ENCODE measurements at places on chromosomes 12 and 14. TPM values are rescaled to one million over a fixed set of nuclear protein-coding genes. Genes with fewer than 3 reads are reported as not detected.
A peak's percentile ranks its signal among the peaks of the same experiment; 100 is the strongest.

DNA sequence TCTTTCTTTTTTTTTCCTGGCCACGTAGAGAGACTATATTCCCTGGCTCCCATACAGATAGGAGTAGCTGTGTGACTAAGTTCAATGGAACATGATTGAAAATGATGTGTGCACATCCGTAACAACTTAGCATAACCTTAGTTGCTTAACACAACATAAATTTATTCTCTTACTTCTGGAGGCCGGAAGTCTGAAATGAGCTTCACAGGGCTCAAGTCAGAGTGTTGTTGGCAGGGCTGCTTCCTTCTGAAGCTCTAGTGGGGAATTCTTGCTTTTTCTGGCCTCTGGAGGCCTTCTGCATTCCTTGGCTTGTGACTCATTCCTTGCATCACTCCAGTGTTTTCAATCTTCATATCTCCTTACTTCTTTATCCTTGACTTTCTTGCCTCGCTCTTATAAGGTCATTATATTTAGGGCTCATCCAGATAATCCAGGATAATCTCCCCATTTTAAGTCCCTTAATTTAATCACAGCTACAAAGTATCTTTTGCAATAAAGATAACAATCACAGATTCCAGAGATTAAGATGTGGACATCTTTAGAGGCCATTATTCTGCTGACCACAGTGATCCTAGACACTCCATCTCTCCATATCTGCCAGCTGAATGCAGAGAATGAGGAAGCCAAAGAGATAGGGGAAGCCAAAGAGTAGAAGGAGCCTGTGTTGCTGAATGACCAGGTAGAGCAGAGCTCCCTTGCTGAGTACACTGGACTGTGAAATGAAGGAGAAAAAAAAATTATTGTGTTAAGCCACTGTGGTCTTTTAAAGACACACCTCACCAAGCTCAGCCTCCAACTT, 21.0 kb upstream of the SNX6 start:
- peak; percentile 99 for DNase-seq
- peak overlapping the region; percentile 96 for H3K27ac ChIP-seq
- H3K36me3 ChIP-seq, result no peaks in the 10 kb centered on the region

DNA sequence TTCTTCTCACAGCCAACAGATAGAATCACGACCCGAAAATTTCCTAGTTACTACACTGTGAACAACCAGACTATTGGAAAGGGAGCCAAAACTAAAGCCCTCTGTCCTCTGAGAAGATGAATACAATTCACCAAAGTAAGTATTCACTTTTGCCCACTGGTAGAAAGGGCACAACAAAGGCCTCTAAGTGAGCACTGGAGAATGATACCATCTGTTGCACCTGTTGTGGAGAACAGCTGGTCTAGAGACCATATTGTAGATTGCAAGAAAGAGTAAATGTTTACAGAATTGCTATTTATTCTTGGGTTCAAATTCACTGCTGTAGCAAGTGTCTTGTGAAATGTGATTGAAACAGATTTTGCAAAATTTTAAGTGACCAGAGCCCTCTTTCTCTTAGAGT, 46.9 kb upstream of the ANO6 start:
- no peaks in the 10 kb centered on the region for H3K27me3 ChIP-seq
- no peaks in the 10 kb centered on the region for H3K36me3 ChIP-seq
- H3K27ac ChIP-seq, result no peak overlapping the region
- no peak for DNase-seq

The P3H3 gene
- 32.5 TPM for total RNA-seq

GRCh38 chr12:51388846-51389245, 2.4 kb downstream of the GALNT6 start:
- no peak for DNase-seq
- no peaks in the 10 kb centered on the region for H3K36me3 ChIP-seq
- no peak overlapping the region for H3K4me3 ChIP-seq
- H3K27me3 ChIP-seq, result no peaks in the 10 kb centered on the region
- H3K4me1 ChIP-seq, result peaks cover 35% of the 10 kb centered on the region
